Activated CD8-positive, alpha-beta memory T cell treated with anti-CD3 and anti-CD28 coated beads for 36 hours (primary cell): ENCODE measurements at places on chromosomes 12 and 14. TPM values are rescaled to one million over a fixed set of nuclear protein-coding genes. Genes with fewer than 3 reads are reported as not detected.

The DPY19L2 gene
- 8.7 TPM for total RNA-seq

The PLA2G1B gene
- not detected for total RNA-seq

The KRT82 gene
- total RNA-seq = not detected

The TESPA1 gene
- 80.5 TPM for total RNA-seq

The BRMS1L gene
- total RNA-seq = 8.2 TPM

The KRT81 gene
- total RNA-seq = not detected

The OTX2 gene
- not detected for total RNA-seq

The ATP2A2 gene
- 206 TPM for total RNA-seq

The JPH4 gene
- 0.52 TPM for total RNA-seq

The GALNT9 gene
- total RNA-seq = not detected

The SERPINA10 gene
- total RNA-seq = not detected

The ESR2 gene
- total RNA-seq = 2.1 TPM

The LRRC9 gene
- not detected for total RNA-seq
